ENCODE measurements at places on chromosomes 3 and 15. TPM values are rescaled to one million over a fixed set of nuclear protein-coding genes. Genes with fewer than 3 reads are reported as not detected.

DNA sequence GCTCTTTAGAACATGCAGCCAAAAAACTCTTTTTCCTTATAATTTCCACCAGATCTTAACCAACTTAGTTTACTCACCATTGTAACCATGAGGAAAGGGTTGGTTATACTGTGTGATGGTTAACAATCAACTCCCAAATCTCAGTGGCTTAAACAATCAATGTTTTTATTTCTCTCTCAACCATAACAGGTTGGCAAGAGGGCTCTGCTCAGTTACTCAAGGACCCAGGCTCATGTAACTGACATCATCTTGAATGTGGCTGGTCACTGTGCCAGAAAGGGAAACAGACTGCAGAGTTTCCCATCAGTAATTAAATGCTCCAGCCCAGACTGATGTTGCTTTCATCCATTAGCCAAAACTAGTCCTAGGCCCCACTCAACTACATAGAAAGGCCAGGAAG lies 69.0 kb downstream of the ANKRD28 start:
- peak; percentile 64 for DNase-seq

Gene RYR3
- total RNA-seq, result 0.50 TPM

DNA sequence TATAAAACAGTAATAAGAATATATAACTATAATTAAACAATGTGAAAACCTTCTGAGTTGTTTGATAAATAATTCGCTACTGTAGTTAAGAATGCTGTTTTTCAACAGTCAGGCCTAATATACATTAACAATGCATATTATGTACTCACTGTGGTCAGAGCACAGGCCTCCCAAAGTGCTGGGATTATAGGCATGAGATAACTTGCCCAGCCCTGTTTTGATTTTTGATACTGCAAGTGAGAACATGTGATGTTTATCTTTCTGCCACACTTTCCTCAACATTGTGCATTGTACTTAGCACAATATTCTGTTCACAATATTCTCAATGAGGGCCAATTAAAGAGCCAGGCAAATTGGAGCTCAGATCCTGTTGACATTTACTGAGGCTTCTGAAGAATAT lies 274.5 kb upstream of the RARB start:
- DNase-seq, result no peak

DNA sequence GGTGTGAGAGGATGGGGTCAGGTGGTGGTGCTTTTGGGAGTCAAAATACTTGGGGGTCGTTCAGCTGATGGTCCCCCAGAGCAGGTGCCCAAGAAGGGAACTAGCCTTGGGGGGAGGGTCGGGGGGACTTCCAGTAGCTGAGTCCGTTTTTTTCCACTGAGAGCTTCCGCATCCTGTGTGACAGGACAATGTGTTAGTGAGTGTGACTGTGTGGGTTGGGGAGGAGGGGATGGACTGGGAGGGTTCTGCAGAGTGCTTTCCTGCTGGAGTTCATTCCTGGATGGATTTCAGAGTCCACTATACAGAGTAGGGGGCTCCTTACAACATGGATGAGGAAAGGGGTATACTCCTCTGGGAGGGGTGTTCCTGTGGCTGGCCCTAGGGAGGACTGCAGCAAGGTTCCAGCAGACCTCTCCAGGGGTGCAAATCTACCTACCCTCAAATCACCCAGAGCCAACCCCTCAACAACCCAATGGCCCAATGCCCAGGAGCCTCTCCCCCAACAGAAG lies 601 bp upstream of the HYAL2 start:
- DNase-seq, result no peak

- DNase-seq, result no peak
These were observed 83.5 kb downstream of the FMN1 start for GRCh38 chr15:33111041-33111451.

DNA sequence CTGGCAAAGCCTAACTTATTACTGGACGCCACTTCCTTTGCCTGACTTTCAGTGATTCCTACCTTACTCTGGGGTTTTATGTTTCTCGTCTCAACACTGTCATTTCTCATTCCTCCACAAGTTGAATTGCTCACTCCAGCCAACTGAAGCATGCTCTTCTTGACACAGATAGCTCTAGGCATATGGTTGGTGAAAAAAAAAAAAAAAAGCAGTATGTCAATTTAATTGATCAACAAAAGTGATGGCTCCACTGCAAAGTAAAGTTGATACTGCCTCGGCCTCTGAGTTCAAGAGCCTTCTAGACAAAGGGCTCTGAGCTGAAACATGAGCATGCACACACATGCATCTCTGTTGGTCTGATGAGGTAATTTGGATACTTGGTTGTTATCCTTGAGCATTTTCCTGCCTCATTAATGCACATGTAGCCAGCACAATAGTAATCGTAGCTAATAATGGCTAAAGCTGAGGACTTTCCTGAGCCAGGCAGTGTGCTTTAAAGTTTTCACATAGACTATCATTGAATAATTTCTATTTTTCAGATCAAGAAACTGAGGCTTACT lies 21.4 kb upstream of the UBE2Q2 start:
- DNase-seq, result no peak

Gene ANKRD34C
- not detected for total RNA-seq

DNA sequence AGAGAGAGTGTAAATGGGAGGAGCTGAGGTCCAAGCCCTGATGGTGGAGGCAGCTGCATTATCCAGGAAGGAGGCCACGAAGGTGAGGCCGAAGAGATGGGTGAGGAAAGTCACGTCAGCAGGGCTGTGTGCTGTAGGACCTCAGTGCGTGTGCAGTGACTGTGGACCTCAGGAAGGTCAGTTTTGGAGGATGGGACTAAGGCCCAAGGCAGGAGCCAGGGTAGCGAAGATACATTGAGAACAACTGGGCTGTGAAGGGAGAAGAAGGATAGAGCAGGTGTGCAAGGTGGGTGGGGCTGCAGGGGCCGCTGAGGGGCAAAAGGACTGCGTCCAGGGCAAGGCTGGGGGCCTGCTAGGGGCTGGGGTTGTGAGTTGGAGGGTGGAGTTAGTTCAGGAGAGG lies 4.9 kb downstream of the KLHL40 start:
- no peak for DNase-seq

DNA sequence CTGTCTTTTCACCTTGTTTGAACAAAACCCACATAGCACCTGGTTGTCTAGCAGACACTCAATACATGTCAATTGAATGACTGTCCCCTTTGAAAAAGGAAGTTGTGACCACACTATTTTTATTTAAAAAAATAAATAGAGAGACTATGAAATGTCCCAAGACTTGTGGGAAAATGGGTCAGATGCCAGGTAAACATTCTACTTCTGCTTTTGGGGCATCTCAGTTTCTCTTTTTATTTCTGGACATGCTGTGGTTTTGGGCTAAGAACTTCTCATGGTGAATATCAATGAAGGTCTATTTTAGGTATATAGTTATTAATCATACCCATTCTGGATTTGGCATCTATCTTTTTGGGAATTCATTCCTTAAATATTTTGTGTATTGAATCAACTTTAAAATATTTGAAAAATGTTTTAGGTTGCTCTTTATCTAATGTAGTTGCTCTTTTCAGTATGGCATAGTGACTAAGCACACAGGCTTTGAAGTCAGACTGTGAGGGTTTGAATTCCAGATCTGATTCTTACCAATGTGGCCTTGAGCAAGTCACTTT lies 4.4 kb downstream of the TMEM45A start:
- DNase-seq, result no peak

GRCh38 chr3:171175741-171176234 lies 149.3 kb upstream of the SLC2A2 start:
- no peak for DNase-seq

GRCh38 chr3:49248840-49249227 lies 28.2 kb downstream of the C3orf62 start:
- DNase-seq, result no peak

Gene CIB2
- 21.4 TPM for total RNA-seq

DNA sequence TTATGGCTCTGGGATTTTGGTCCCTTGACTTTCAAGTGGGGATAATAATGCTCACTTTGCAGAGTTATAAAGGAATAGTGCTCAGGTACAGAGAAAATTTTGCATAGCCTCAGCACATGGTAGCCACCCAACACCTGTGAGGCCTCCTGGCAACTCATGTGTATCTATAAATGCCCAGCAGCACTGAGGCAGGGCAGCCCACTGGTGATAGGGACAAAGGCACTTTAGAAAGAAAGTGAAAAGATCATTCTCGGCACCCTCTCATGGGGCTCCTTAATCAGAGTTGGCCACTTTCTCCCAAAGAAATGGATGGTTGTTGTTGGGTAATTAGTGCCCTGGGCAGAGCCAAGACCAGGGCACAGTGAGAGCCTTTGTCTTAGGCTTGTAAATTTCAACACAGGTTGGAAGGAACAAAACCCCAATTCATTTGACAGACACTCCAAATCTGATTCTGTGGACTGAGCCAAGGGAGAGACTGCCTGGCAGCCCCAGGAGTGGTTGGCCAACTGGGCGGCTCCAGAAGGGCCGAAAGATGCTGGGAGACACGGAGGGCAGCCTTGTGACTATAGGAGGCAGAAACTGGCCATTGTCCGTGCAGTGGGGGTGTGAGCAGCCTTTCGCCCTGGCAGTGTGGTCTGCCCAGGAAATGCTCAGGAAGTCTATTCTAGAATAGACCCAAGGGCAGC lies 213.2 kb upstream of the RGMA start:
- DNase-seq, result no peak

DNA sequence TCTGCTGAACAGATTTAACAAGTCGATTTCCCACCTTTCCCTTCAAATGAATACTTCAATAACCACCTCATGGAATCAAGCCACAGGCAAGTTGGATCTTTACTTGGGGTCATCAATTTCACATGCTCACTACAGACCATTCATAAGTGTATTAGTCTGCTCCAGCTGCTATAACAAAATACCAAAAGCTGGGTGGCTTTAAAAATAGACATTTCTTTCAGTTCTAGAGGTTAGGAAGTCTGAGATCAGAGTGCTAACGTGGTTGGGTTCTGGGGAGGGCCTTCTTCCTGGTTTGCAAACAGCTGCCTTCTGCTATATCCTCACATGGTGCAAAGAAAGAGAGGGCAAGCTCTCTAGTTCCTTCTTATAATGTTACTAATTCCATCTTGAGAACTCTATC lies 5.1 kb downstream of the GPR176 start:
- no peak for DNase-seq

GRCh38 chr3:71653414-71653807 lies 69.9 kb upstream of the FOXP1 start:
- DNase-seq, result no peak

DNA sequence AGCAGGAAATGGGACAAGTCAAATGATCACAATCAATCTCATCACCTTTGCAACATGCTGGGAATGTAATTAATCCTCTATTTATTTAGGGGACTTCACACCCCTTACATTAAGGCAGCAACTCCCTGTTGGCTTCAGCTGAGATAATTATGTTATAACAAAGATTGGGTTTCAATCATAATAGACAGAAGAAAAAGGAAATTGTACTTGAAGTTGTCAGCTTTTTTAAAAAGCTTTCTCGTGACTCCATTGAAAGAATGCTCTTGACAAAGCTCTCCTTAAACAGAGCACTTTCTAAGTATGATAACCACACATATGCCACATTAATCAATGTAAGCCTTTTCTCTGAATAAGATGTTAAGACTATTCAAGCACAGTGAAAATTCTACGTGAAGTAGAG lies 65.7 kb downstream of the SHQ1 start:
- DNase-seq, result no peak

DNA sequence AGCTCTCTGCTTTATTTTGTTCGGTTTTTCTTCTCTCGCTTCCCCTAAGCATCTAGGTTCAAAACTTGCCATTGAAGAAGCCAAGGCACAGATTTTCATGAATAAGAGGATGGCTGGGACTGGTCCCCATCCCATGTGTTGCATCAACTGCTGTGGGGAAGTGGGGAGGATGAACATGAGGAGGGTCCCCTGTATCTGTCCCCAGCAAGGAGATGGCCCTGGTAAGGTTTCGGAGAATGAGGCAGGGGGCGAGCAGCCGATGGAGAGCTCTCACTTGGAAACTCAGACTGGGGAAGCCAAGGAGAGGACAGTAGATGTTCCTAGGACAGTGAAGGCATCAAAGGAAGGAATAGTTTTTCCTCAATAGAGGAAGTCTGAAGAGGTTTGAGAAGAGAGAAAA lies 142.0 kb upstream of the ATP2B2 start:
- DNase-seq, result no peak

Gene SKIL
- total RNA-seq, result 117 TPM

DNA sequence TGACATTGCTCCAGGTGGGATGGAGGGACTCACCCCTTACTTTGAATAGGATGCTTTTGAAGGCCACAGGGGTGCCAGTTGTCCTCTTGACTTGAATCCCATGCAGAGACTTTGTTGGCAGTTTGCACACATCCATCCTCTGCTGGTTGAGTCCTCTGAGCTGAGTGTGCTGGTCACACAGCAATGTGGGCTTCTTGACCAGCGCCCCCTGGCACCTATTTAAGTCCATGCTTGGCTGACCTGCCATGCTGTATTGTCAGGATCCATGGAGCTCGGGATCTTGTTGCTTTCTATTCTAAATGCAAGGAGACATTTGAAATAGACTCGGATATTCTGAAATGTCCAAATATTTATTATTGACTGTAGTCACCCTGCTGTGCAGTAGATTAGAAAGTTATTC lies 19.8 kb downstream of the RAB7A start:
- no peak for DNase-seq

DNA sequence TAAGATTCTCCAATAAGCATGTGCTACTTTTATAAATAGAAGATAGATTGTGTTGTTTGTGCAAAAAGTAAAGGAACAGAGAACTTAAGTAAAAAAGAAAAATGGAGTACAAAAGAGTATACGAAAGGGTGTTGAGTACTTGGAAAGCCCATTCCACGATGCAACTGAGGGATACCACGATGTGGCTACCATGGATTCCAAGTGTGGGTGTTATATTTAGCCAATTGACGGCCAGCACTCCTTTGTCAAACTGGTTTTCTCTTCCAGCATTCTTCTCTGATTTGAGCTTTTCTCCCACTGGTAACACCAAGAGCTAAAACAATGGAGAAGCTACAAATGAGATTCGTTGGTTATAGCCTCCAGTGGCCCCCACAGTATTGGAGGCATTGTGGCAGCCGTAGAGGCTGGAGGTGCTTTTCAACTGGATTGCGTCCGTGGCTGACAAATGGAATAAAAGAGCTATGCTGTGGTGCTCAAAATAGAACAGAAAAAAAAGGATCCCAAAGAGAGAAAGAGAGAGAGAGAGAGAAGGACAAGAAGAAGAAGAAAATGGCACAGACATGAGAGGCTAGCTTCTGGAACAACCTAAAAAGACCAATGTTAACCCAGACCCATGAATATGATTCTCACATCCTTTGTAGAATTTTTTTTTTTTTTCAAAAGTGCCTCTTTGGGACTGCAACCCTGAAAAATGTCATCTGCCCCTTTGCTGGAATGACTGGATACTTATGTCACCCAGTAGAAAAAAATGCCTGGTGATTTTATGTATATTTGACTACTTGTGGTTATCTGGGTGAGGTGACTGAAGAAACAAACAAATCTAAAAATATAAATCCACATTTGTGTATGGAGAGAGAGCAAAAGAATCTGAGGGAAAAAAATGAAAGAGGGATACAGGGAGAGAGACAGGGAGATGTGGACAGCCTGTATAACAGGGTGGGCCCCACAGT lies 345.1 kb downstream of the RORA start:
- no peak for DNase-seq

GRCh38 chr3:26198609-26199008 lies 408.7 kb downstream of the OXSM start:
- DNase-seq, result no peak

Gene ZDHHC19
- not detected for total RNA-seq

- DNase-seq, result no peak
These were observed 1022.9 kb downstream of the MCTP2 start for GRCh38 chr15:95254263-95254662.

Gene SLC7A14
- not detected for total RNA-seq

- DNase-seq, result no peak
These were observed 106.7 kb upstream of the CADPS start for GRCh38 chr3:62981962-62982361.

GRCh38 chr15:86620641-86621349 lies 541.1 kb downstream of the AGBL1 start:
- DNase-seq, result no peak

GRCh38 chr15:99507016-99507503 lies 58.7 kb upstream of the MEF2A start:
- DNase-seq, result no peak
